ENCODE measurements at places on chromosomes 16 and 17.

- no peak for DNase-seq
These were observed 16.6 kb downstream of the CASKIN2 start for GRCh38 chr17:75498726-75499213.

DNA sequence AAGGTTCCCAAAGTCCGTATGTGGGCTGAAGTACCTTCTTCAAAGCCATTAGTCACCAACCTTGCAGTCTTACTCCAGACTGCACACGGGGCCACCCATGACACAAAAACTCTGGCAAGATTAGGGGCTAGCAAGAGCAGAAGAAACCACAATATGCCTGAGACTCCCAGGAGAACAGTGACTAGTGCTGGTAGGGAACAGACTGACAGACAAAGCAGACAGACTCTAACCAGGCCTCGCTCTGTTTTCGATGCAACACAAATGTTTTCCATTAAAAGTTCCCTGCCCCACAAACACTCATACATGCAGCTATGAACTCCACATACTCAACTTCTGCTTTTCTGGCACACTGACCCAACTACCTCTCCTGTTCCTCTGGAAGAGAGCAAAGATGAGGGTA, 102.2 kb downstream of the HIC1 start:
- DNase-seq = peak; percentile 33

DNA sequence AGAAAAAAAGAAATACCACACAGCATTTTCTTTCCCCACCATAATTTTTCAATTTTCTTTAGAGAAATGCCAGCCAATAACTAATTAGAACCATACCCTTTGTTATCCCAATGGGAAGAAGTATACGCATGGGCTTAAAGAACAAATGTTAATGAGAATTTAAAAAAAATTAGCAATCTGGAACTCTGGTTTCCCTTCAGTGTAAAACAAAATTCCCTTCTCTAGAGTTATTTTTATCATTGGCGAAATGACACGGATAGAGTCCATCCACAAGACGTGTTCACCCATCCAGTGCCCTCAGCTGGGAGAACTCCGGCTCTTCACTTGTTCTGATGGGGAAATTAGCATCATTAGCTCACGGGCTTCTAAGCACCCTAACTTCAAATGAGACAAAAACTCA, 3.3 kb downstream of the NXN start:
- DNase-seq = no peak

DNA sequence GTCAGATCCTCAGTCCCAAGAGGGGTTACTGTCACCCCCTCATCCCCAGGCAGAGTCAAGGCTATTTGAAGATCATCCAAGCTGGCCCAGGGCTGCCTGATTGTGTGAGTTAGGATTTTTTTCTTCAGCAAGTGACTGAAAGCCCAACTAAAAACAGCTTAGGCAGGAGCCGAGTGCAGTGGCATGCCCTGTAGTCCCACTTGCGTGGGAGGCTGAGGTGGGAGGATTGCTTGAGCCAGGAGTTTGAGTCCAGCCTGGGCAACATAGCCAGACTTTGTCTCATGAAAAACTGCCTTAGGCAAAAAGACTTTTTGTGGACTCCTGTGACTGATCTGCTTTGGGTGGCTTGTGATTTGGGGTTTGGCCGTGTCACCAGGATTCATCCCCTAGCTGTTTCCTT, 19.9 kb downstream of the PGS1 start:
- DNase-seq = no peak

DNA sequence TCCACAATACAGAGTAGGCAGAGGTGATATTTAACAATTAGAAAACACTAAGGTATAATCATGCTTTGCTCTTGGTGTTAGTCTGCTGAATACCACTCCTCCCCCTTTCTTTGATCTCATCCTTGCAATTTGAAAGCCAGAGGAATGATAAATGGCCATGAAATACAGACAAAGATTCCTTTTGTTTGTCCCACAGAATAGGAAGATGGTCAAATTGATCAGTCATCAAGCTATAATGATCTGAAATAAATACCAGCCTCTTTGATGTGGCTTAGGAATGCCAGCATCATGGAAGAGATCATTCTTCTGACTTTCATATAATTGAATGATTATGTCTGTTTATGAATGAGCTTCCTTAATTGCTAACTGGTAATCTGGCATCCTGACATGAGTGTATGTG, 1541.7 kb upstream of the CDH8 start:
- no peak for DNase-seq

DNA sequence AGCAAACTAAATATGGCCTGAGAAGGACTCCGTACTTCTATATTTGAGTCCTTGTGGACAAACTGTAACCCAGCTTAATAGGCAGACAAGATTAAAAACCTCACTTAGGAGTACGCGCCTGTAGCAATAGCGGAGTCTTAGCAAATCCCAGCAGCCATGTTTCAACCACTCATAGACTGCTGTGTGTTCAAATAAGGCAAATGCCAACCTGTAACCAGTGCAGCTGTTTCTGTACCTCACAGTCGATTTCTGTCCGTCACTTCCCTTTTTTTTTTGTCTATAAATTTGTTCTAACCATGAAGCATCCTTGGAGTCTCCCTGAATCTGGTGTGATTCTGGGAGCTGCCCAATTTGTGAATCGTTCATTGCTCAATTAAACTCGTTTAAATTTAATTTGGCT, 30.2 kb downstream of the TANC2 start:
- no peak for DNase-seq

GRCh38 chr16:49462362-49462988, 88.9 kb downstream of the C16orf78 start:
- DNase-seq = no peak

GRCh38 chr17:50514936-50515702, 6.9 kb downstream of the MYCBPAP start:
- no peak for DNase-seq

DNA sequence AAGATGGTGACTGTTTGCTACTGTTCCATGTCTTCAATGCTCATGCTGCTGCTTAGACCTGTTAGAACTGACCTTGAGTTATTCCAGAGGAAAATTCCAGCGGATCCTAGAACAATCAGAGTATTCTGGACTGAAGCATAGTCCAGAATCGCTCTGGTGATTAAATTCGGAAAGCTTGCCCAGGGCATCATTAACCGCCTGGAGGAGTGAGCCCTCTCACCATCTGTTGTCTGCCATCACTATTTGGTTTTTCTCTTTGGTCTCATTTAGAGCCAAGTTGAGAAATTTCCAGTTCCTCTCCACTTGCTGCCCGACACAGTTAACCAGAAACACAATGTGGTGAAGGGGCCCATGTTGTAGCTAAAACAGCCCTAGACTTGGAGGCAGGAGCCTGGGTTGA, 104.1 kb downstream of the BMERB1 start:
- DNase-seq = peak; percentile 31

- DNase-seq = peak; percentile 11
These were observed 85.3 kb downstream of the STXBP4 start for GRCh38 chr17:55053855-55054254.

GRCh38 chr17:60618854-60619526, 19.0 kb downstream of the PPM1D start:
- DNase-seq = no peak

DNA sequence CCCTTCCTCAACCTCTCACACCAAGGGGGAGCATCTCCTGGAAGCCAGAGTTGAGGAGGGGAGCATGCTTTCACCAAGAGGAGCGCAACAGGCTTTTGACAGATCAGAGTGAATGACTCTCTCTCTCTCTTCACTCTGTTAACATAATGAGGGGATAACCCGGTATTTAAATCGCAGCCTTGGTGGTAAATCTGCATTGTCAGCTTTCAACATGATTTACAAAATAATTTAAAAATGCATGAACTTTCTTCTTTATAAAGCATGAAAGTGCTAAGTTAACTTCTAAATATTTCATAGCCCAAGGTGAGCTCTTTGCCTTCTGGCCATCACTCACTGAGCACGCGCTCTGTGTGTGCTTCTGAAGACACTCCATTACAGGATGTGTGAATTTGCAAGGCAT, 61.8 kb downstream of the TMEM114 start:
- DNase-seq = no peak

- DNase-seq = no peak
These were observed 49.9 kb upstream of the CPNE2 start for GRCh38 chr16:57042157-57043111.

DNA sequence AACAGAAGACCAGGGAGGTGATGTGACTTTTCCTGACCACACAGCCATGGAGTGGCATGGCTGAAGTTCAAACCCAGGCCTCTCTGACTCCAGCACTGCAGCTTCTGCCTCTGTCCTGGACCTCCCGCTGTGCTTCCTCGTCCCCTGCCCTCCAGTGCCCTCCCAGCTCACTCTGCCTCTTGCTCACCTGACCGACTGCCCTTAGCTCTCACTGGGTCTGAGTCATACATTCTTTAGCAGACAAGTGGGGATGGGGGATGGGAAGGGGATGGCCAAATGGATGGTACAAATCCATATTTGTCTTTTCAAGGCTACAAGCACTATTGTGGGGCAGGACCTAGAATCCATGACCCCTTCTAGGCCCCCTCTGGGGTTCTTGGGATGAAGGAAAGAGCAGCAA, 33.0 kb downstream of the PITPNM3 start:
- DNase-seq = no peak

GRCh38 chr16:28320741-28321140, 28.4 kb downstream of the SBK1 start:
- no peak for DNase-seq

- DNase-seq = peak; percentile 39
These were observed 29.4 kb downstream of the CACNA1H start for GRCh38 chr16:1182316-1182671.

DNA sequence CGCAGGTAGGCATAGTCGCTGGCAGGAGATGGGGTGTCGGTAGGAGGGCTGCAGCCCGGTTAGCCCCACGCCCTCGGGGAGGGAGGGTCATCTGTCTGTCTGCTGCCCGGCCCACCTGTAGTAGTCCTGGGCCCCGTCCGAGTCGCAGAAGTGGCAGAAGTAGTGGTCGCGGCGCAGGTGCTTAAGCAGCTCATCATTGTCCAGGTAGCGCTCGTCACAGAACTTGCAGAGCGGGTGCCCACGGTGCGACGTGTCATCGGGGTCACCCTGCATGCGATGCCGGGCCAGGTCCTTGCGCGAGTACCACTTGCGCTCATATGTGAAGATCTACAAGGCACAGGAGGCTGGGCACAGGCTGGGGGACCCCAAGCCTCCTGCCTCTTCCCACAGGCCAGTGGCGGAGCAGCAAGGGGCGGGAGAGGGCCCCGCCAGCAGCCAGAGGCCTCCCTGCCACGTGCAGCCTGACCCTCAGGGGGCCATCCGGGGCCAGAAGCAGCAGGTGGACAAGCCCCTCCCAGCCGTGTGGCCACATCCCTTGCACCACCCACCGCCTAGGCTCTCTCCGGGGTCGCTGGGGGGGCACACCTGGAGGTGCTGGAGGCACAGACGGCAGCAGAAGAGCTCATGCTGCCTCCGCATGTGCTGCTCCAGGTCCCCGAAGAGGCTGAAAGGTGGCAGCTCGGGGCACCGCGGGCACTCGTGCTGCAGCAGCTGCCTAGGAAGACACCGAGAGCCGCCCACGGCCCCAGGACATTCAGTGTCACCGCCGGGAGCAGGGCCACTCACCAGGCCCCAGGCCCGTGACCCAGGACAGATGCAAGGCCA, 7.0 kb downstream of the ZNF598 start:
- no peak for DNase-seq

GRCh38 chr16:87582966-87583325, 19.4 kb upstream of the JPH3 start:
- no peak for DNase-seq

DNA sequence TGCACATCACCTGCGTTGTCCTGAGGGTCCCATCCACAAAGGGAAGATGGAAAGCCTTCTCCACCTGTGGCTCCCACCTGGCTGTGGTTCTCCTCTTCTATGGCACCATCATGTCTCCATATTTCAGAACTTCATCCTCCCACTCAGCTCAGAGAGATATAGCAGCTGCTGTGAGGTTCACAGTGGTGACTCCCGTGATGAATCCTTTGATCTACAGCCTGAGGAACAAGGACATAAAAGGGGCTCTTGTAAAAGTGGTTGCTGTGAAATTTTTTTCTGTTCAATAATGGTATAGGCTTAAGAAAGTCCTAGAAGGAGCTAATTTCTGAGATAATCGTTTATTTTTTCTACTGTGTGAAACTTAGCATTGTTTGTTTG, 18.7 kb downstream of the ZNF200 start:
- DNase-seq = no peak

DNA sequence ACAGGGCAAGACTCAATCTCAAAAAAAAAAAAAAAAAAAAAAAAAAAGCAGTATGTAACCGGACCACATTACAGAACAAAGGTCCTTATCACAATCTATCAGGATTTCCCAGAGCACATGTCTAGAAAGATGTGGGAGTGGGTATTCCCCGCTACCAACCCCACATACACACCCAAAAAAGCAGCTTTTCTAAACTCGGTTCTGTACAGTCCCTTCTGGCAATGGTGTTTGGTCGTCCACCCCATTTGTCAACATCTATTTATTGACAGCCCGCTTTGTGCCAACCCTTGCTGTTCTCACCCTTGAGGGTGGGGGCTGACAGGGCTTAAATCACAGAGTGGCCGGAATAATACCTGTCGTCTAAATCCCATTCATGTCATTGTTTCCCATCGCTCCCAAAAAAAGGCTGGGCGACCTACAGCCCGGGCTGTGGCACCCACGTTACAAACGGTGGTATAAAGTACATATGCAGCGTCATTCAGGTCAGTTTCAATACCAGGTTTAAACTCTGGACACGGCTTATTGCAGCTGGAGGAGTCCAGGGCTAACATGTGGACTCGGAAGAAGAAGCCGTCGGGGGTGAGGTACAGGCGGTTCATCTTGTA, 3.6 kb downstream of the C17orf58 start:
- peak; percentile 30 for DNase-seq

GRCh38 chr16:54059319-54059718, 227.3 kb downstream of the IRX3 start:
- DNase-seq = no peak

DNA sequence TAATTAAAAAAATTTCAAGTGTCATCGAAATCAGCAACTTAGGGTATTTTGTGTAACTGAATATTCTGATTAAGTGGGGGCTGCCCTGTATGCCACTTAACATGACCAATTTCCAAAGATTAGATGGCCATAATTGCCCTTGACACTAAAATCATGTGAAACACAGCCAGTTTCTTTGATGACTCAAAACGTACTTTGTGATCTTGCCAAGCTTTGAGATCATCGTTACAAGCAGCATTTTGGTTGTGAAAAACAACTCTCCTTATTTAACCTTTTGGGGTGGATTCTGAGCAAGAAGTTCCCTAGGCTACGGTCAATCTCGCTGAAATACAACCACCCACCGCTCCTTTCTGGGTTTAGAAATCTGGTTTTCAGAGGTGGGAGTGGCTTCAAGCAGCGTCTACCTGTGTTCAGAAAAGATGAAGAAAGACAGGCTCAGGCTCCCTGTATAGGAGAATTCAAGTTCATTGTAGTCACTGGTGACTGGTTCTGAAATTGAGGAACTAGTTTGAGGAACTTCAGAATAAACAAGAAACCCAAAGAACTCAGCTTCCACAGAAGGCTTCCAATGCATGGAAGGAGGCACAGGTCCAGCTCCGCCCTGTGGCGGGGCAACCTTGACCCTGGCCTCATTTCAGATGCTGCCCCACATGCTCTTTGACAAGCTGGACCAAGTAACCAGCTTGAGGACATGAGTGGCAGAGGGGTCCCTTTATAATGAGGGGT, 9.4 kb downstream of the MAP3K14 start:
- DNase-seq = peak; percentile 68

Measured in muscle of leg (tissue), 16 donors.